ENCODE measurements at places on chromosomes 4 and X. TPM values are rescaled to one million over a fixed set of nuclear protein-coding genes. Genes with fewer than 3 reads are reported as not detected.

Gene ANOS1
- not detected for total RNA-seq

Gene GLRB
- total RNA-seq = not detected

Gene ADGRL3
- not detected for total RNA-seq

Gene OPHN1
- total RNA-seq = 0.13 TPM

Gene PLXNB3
- total RNA-seq = 1.4 TPM

Gene ZXDB
- total RNA-seq = 4.5 TPM

Gene ZXDA
- 2.9 TPM for total RNA-seq

Gene CXorf49
- total RNA-seq = not detected

Gene CWH43
- not detected for total RNA-seq

Gene MGAT4D
- total RNA-seq = not detected

Gene PNMA3
- 1.2 TPM for total RNA-seq

Gene ERCC6L
- 13.8 TPM for total RNA-seq
